ENCODE measurements at places on chromosomes 5 and 9.

DNA sequence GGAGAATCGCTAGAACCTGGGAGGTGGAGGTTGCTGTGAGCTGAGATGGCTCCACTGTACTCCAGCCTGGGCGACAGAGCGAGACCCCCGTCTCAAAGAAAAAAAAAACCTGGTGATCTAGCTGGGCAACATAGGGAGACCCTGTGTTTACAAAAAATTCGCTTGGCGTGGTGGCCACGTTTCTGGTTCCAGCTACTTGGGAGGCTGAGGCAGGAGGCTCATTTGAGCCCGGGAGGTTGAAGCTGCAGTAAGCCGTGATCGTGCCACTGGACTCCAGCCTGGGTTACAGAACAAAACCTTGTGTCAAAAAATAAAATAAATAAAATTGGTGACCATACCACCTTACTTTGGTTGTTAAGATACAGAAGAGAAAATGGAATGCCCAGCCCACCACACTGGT lies 1.8 kb upstream of the HNRNPAB start:
- DNase-seq = no peak

- no peak for DNase-seq
These were observed 1.1 kb downstream of the OTP start for GRCh38 chr5:77637170-77637997.

GRCh38 chr5:102262688-102263087 lies 33.4 kb downstream of the SLCO4C1 start:
- no peak for DNase-seq

GRCh38 chr5:66987949-66988838 lies 208.4 kb downstream of the CD180 start:
- DNase-seq = peak; percentile 62

DNA sequence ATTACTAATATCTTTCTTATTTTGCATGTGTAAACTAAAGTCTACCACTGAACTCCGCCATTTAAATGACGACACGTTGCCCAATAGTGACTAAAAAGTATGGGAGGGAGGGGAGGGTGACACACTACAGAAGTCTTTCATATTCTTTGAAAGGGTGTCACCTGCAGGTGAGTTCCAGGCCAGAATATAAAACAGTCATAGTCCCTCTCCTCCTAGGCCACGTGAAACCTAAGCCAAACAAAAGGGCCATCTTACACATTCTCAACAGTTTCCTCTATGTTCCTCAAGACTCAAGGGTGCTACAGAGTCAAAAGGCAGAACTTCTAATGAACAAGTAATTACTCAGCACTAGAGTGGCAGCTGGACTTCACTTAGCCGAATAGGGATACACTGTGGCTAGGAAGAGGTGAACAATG lies 6.4 kb downstream of the CEMIP2 start:
- DNase-seq = peak; percentile 26

GRCh38 chr5:150051657-150052195 lies 34.6 kb downstream of the CSF1R start:
- no peak for DNase-seq

GRCh38 chr5:55624841-55625588 lies 87.1 kb downstream of the SLC38A9 start:
- no peak for DNase-seq

- DNase-seq = no peak
These were observed 315.1 kb downstream of the CCDC171 start for GRCh38 chr9:15867988-15868387.

DNA sequence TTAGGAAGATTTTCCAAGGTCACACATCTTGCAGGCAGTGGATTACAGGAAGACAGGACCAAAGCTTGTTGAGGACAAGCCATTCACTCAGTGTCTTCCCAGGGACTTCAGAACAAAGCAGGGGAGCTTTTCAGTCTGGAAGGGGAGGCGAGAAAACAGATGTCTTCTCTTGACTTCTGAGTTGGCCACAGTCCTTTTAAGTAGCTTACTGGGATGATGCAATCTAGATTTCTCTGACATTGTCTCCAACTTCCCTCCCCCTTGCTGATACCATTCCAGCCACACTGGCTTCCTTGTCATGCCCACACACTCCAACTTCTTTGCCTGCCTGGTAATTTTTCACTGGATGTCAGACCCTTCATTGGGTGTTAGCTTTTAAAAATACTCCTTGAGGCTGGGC lies 174.2 kb upstream of the TBC1D2 start:
- DNase-seq = no peak

- no peak for DNase-seq
These were observed 14.4 kb upstream of the CCDC69 start for GRCh38 chr5:151238303-151238741.
